ENCODE measurements at places on chromosomes 6 and 20.

GRCh38 chr6:76416821-76417605 lies 344.6 kb upstream of the IMPG1 start:
- DNase-seq: no peak

- DNase-seq: no peak
Measured at GRCh38 chr6:169024047-169024660, 229.5 kb downstream of the THBS2 start.

GRCh38 chr6:84773431-84774156 lies 9.2 kb upstream of the TBX18 start:
- DNase-seq: no peak

- DNase-seq: no peak
Measured at GRCh38 chr6:156114541-156114940, 658.9 kb upstream of the NOX3 start.

DNA sequence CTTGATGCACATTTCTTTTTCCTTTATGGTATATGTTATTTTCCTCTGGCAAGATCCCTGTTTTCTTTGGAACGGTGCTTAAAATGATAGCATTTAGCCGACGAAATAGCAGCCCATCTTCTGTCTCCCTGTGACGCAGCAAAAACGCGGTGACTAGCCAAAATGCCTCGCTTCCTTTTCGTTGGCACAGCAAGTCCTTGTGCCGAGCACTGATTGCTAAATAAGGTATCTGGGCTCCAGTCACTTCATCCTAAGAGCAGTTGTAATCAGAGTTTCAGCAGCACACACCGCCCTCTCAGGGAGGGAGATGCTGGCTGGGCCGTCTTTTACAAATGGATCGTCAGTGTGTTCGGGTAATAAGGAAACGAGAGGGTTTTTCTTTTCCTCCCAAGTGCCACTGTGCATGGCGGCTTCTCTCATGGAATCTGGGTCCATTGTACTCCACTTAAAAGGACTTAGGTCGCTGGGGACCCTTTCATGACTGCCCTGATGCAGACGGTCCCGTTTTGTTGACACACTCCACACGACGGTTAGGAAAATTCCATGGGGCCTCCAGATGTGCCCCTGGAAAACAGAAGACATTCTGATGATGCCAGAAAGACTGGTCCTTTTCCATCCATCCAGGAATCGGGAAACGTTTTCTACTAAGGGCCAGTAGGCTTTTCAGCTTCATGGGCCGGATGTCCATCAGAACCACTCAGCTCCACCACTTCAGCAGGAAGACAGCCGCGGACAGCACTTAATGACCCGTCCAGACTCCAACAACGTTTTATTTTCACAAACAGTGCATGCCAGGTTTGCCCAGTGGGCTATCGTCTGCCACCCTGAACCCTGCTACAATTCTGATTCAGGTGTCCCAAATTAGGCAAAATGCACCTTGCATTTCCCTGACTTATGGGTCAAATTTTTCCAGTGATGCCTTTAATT lies 185.5 kb downstream of the CDH4 start:
- DNase-seq: no peak

DNA sequence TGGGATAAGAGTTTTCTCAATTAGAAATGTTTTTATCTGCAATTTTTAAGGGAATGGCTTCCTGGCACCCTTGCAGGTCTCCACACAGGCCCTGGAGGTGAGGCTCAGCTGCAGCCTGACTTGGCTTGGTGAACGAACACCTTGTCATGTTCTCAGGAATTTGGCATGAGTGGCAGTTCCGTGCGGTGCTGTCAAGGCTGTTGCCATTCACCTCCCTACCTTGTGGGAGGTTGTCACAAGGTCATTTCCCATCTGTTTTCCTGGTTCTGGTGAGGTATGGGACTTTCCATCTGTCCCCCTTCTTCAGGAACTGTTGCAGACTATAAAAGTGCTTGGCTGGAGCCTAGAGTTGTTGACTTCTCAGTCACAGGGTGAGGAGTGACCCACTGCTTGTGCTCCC lies 82.9 kb downstream of the ELOVL4 start:
- DNase-seq: no peak

- DNase-seq: no peak
Measured at GRCh38 chr6:130978660-130979396, 84.2 kb downstream of the EPB41L2 start.

DNA sequence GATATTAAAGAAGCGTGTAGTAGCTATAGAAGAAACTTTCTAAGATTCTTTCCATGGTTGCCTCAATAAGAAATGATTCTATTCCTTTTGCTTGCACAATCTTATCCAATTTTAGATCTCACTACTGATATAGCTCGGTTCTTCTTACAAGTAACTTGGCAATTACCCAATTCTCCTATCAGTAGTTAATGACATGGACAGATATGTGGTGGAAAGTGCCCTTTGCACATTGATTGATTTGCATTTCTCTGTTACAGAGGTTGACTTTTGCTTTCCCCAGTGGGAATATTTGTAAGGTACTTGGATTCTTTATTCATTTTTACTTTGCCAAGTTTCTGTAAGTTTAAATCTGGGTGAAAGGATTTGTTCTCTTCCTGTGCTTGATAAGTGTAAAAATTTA lies 93.7 kb upstream of the QKI start:
- no peak for DNase-seq

GRCh38 chr20:25061103-25061799 lies 3.3 kb upstream of the ACSS1 start:
- no peak for DNase-seq

GRCh38 chr20:61161726-61162390 lies 90.2 kb upstream of the CDH4 start:
- no peak for DNase-seq

DNA sequence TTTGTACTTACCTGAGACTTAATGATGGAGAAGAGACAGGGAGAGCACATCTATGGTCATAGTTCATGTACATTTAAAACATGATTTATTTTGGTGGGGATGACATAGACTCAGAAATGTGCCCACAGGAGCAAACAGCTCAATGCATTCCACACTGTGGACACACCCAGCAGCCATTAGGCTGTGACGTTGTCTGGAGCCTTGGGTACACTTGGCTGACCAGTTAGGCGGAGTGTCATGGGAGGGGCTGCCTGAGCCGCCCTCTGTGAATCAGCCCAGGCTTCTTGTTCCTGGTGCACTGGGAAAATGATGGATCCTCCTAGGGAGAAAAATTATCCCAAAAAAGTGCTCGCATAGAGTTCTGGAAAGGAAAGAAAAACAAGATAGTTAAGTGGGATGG lies 231.0 kb upstream of the GMDS start:
- DNase-seq: no peak

GRCh38 chr20:59150821-59151251 lies 12.8 kb upstream of the ZNF831 start:
- no peak for DNase-seq

- no peak for DNase-seq
Measured at GRCh38 chr6:165586706-165587105, 76.3 kb downstream of the PDE10A start.

DNA sequence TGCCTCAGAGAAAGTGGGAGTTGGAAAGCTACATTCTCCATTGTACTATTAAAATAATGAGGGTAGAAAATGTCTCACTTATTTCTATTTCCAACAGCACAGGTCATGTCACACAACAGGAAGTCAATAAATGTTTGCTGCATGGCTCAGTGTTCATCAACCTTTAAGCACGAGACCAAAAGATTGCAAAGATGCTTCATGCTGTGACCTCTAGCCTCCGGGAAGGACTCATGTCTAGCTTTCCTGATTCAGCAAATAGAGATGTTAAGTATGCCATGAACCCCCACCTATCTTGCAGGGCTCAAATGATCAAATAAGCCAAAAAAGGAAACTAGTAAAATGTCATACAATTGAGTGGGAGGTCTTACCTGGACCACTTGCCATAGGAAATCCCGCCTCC lies 57.4 kb downstream of the NCOA6 start:
- no peak for DNase-seq

DNA sequence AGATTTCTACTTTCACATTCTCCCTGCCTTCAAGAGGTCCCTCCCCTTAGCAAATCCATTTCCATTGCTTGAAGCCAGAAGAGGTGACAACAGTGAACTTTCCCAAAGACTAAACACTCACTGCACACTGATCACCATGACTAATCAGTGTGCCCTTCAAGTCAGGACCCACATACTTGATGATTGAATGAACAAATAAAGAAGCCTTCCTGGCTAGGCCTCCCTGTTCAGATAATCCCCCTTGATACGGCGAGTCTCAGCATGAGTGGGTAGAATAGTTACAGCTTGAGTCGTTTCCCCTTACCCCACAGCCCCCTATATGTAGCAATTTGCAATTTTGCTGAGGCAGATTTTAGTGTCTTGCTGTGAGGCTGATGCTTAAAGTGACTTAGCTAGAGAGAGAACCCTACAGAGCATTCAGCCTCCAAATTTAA lies 102.2 kb downstream of the UNC5CL start:
- DNase-seq: no peak

Data from activated CD4-positive, alpha-beta T cell treated with anti-CD3 and anti-CD28 coated beads for 24 hours (primary cell).